ENCODE measurements at places on chromosomes 12 and 14.
A peak's percentile ranks its signal among the peaks of the same experiment; 100 is the strongest.

- DNase-seq, result no peak
Observed at GRCh38 chr12:15208140-15208539, 13.1 kb downstream of the RERG start.

GRCh38 chr12:7150841-7151240 lies 20.7 kb downstream of the CLSTN3 start:
- DNase-seq, result no peak

GRCh38 chr12:57107456-57108155 lies 3.6 kb downstream of the STAT6 start:
- DNase-seq, result no peak

GRCh38 chr14:94992046-94992445 lies 165.3 kb downstream of the DICER1 start:
- no peak for DNase-seq

- peak; percentile 53 for DNase-seq
Observed at GRCh38 chr12:56521590-56522371, at the start of gene RBMS2. Gene RBMS2 (plus strand): TSS chr12:56521820. CDS start chr12:56522024, 204 bp downstream.

DNA sequence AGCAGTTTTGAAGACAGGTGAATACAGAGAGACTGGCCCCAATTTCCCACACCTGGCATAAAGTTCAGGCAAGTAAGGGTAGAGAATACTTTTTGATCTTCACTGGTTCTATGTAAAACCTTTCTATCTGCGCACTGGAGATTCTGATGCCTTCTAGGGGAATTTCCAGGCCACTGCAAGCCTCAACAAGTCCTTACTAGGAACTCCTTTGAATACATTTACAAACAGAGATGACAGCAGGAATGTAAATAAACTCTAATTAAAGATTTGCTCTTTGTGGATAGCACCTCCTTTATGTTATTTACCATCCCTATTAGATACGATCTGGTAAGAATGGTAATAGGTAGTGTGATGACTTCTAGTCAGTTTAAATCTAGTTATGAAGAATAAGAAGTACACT lies 69.2 kb downstream of the NTN4 start:
- no peak for DNase-seq

GRCh38 chr12:95715177-95715576 lies 75.4 kb downstream of the NTN4 start:
- DNase-seq, result no peak

- DNase-seq, result no peak
Observed at GRCh38 chr14:29035134-29035533, 268.5 kb downstream of the FOXG1 start.

DNA sequence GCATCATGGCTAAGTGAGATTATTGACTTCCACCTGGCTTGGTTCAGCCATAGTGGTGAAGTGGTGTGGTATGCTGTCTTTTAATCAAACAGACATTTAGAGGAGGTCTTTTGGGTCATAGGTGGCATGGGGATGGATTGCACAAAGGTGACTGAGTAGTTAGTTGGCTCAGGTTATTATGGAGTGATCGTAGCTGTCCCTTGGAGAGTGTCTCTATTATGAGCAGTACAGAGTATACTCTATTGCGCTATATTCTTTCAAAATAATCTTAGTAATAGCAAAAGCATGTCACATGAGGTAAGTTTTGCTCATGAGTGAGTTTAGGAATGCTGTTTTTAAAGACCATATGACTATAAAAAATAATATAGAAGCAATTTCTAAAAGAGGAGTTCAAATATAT lies 60.4 kb downstream of the RASSF8 start:
- no peak for DNase-seq

DNA sequence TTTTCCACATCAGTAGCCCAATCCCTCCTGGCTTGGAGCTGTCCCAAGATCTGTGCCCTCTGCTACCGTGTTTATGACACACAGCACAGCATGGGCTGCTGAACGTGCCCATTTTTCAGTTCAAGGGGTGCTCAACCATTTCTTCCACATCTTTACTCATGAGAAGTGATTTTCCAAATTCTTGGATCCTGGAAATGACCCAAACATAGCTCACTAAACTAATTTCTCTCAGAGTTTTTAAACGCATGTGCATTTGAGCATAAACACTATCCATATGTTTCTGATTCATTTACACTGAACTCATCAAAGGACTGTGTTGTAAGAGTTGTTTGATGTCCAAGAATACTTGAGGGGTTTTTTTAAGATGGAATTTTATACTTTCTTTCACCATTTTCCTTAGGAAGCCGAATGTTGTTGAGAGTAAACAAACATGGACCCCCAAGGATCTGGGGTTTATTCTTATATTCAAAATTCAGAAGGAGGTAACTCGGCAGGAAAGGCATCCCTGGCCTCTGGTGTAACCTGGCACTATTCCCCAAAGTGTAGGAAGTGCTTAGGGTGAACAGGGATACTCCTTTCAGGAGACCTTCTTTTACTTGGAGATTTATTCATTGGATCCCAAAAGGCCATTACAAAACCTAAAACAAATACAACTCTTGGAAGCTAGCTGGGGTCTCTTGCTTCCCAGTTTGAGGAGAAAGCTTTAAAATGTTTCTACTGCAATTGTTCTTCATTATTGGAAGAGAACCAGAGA lies 215.0 kb downstream of the BMP4 start:
- DNase-seq, result no peak

- peak; percentile 45 for DNase-seq
Observed at GRCh38 chr12:108778053-108778452, 46.7 kb upstream of the CORO1C start.

Data from NCI-H345 (cell line).